ENCODE measurements at places on chromosomes 12 and 14. TPM values are rescaled to one million over a fixed set of nuclear protein-coding genes. Genes with fewer than 3 reads are reported as not detected.

- H3K4me3 ChIP-seq = no peak overlapping the region
- no peaks in the 10 kb centered on the region for H3K4me1 ChIP-seq
- H3K27ac ChIP-seq = no peak overlapping the region
- peaks cover 12% of the 10 kb centered on the region for H3K36me3 ChIP-seq
- DNase-seq = no peak
Observed at GRCh38 chr12:94969424-94969823, 34.1 kb downstream of the NDUFA12 start.

GRCh38 chr14:81127785-81128184, 93.0 kb downstream of the GTF2A1 start:
- no peak overlapping the region for H3K27ac ChIP-seq
- no peak for DNase-seq
- H3K36me3 ChIP-seq = no peaks in the 10 kb centered on the region
- H3K4me1 ChIP-seq = no peaks in the 10 kb centered on the region

- H3K4me1 ChIP-seq = peaks cover 2% of the 10 kb centered on the region
- DNase-seq = no peak
- H3K27me3 ChIP-seq = no peaks in the 10 kb centered on the region
- no peak overlapping the region for H3K4me3 ChIP-seq
- no peaks in the 10 kb centered on the region for H3K36me3 ChIP-seq
Observed at GRCh38 chr12:71218616-71219015, 60.8 kb upstream of the TSPAN8 start.

Gene CHGA
- total RNA-seq = 0.32 TPM

Gene KERA
- not detected for total RNA-seq

DNA sequence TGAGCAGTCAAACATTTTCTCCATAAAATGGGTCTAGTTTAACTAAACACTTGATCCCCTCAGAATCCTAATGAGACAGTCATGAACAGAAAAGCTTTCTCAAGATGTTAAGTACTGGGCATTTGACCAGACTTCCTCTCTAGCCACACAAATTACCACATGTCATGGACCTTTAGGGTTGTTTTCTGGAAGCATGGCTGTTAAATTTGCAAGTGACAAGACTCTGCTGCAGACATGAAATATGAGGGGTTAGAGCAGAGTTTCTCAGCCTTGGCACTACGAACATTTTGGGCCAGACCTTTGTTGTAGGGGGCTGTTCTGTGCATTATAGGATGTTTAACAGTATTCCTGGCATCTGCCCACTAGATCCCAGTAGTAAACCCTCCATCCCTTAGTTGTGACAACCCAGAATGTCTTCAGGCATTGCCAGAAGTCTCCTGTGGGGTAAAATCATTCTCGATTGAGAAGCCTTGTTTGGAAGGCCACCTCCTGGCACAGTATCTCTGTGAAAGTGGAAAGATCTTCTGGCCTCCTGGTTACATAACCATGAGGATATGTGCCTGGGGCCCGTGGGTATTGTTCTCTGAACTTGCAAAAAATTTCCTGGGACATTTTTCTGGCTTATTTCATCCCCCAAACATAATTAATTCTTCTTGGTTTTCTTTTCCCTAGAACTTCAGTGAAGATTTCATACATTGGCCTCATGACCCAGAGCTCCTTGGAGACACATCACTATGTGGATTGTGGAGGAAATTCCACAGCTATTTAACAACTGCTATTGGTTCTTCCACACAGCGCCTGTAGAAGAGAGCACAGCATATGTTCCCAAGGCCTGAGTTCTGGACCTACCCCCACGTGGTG, 4.3 kb downstream of the TMEM106C start:
- H3K4me1 ChIP-seq = peaks cover 3% of the 10 kb centered on the region
- H3K27me3 ChIP-seq = no peaks in the 10 kb centered on the region
- no peak for DNase-seq
- no peaks in the 10 kb centered on the region for H3K36me3 ChIP-seq

- no peaks in the 10 kb centered on the region for H3K36me3 ChIP-seq
- H3K27ac ChIP-seq = no peak overlapping the region
- no peaks in the 10 kb centered on the region for H3K4me1 ChIP-seq
- DNase-seq = no peak
Observed at GRCh38 chr12:10783252-10783651, 19.2 kb downstream of the TAS2R7 start.

DNA sequence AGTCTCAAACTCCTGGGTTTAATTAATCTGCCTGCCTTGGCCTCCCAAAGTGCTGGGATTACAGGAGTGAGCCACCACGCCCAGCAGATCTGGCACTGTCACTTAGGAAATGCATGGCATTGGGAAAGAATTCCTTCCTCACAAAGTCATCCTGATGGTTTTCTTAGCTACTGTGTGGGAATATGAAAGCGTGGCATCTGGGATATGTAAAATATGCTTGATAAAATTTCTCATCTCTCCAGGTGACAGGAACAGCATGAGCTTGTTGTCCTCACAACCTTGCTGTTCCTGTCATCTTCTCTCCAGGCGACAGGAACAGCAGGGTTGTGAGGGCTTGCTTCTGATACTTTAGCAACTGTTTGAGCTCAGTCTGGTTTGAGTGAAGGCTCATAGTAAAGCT, 16.1 kb upstream of the AICDA start:
- peak overlapping the region; percentile 55 for H3K27ac ChIP-seq
- no peak for DNase-seq
- no peaks in the 10 kb centered on the region for H3K27me3 ChIP-seq
- no peak overlapping the region for H3K4me3 ChIP-seq
- no peaks in the 10 kb centered on the region for H3K4me1 ChIP-seq

DNA sequence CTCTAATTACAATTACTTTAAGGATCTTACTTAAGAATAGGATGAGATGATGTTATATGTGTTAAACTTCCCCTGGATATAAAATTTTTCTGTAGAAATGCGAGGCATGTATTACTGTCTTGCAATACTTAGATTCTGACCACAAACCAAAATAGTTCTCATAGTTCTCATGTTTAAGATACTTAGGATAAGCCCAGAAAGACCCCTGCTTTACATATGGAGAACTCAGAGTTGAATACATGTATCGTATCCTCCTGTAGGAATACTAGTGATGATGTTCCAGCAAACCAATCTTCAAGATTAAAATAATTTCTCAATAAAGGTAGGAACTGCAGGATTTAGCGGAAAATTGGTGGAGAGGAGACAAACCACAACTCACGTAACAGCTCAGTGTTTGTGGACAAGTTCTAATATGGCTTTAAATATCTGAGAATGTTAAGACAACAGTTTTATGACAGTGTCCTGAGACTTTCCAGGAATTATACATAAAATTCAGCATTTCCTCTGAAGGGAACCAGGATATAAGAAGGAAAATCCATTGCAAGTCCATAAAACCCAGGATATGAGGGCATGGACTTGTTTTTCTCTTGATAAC, 114.7 kb upstream of the CRY1 start:
- H3K27ac ChIP-seq = no peak overlapping the region
- no peak overlapping the region for H3K4me3 ChIP-seq
- no peaks in the 10 kb centered on the region for H3K27me3 ChIP-seq
- no peaks in the 10 kb centered on the region for H3K4me1 ChIP-seq
- no peak for DNase-seq
- H3K36me3 ChIP-seq = no peaks in the 10 kb centered on the region

DNA sequence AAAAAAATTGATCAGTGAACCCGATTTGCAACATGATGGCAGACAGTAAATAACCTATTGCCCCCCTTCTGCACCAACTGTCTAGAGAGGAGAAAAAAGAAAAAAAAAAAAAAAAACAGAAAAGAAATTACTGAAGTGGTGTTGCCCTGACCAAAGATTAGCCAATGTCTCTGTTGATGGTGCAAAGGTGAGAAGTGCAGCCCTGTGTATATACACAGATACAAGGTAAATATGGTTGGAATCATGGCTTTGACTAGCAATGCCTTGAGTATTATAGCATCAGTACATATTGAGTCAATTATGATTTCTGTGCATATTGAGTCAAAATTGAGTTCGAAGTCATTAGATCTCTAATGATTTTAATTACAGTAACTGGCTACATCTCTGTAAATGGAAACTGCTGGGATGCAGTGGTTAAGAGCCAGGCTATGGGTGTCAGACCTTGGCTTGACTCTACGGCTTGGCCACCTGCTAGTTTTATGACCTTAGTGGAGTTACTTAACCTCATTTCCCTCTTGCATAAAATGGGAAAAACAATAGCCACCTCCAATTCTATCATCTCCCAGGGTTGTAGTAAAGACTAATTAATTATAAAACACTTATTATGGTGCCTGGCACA, 51.0 kb downstream of the EGLN3 start:
- no peak for DNase-seq
- no peaks in the 10 kb centered on the region for H3K36me3 ChIP-seq
- H3K4me3 ChIP-seq = no peak overlapping the region
- no peak overlapping the region for H3K27ac ChIP-seq

Gene CCDC177
- not detected for total RNA-seq

Gene LBHD2
- total RNA-seq = not detected

Gene CCT2
- total RNA-seq = 65.0 TPM

Gene LGMN
- total RNA-seq = 76.7 TPM

DNA sequence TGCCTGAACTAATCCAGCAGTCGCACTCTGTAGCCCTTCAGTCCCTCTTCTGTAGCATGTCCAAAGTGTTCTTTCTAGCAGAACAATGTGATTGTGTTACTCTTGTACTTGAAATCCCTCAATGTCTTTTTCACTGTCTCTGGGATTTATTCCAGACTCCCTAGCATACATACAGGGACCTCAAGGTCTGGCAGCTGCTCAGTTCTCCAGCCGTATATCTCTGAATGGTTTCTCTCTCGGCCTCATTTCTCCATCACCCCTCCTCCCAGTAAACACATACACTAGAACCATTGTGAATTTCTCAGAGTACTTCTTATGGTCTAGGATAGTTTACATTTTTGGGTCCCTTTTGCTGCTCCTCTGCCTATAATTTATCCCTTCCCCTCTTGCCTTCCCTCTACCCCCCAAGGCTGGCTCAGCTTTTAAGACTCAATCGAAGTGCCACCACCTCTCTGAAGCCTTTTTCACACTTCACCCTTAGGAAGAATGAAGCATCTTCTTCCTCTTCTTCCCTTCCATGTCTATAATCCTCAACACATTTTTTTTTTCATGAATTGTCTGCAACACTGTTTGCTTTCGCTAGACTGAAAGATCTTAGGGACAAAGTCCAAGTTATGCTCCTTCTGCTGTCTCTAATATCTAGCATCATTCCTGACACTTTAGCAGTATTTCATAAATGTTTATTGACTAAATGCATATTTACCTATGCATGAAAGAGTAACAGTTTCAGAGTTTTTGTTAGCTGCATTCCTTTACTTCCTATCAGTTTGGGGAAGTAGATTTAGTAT, 446.1 kb downstream of the ZFP36L1 start:
- no peak overlapping the region for H3K4me3 ChIP-seq
- DNase-seq = no peak
- H3K4me1 ChIP-seq = no peaks in the 10 kb centered on the region
- no peaks in the 10 kb centered on the region for H3K27me3 ChIP-seq
- H3K36me3 ChIP-seq = no peaks in the 10 kb centered on the region
- no peak overlapping the region for H3K27ac ChIP-seq

DNA sequence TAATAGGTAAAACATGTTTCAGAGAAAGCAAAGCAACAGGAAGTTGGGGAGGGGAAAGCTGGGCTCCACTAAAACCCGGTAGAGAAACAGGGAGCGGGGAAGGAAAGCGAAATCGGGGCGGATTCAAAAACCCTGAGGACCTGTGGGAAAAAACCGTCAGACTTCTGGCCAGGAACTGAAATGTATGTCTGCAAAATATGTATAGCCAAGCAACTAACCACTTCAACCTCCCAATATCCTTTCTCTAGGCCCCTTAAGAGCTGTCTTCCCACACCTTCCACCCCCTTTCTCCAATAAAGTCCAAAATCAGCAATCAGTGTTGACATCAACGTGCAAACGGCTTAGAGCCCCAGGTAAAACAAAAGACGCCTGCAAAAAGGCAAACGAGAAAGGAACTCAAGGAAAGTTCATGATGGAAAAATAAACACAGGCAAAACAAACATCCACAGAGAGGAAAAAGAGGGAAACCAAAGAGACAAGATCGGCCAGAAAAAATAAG, 32.8 kb downstream of the SIX1 start:
- no peaks in the 10 kb centered on the region for H3K27me3 ChIP-seq
- no peak overlapping the region for H3K4me3 ChIP-seq
- H3K27ac ChIP-seq = peak overlapping the region; percentile 38
- peaks cover 4% of the 10 kb centered on the region for H3K4me1 ChIP-seq
- H3K36me3 ChIP-seq = no peaks in the 10 kb centered on the region

DNA sequence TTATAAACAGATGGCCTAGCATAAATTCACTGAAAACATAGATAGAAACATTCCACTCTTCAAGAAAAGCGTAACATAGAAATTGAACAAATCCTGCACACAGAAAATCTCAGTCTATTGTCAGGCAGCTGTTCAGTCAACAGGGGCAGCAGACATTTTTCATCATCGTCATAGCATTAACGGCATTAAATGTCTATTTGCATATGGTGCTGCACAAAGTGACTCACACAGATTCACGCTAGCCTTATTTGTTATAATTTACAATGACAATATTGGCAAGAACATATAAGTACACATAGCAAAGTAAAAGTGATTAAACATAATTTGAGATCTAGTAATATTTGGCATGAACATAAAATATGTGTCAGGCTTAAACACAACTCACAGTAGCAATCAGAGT, 95.7 kb downstream of the CEP128 start:
- no peak for DNase-seq
- no peaks in the 10 kb centered on the region for H3K27me3 ChIP-seq
- H3K4me3 ChIP-seq = no peak overlapping the region
- H3K27ac ChIP-seq = no peak overlapping the region
- H3K36me3 ChIP-seq = no peaks in the 10 kb centered on the region

- no peaks in the 10 kb centered on the region for H3K36me3 ChIP-seq
- no peak overlapping the region for H3K4me3 ChIP-seq
- no peak for DNase-seq
- H3K27me3 ChIP-seq = no peaks in the 10 kb centered on the region
- no peaks in the 10 kb centered on the region for H3K4me1 ChIP-seq
Observed at GRCh38 chr12:6809056-6809455, 12.6 kb upstream of the GPR162 start.

DNA sequence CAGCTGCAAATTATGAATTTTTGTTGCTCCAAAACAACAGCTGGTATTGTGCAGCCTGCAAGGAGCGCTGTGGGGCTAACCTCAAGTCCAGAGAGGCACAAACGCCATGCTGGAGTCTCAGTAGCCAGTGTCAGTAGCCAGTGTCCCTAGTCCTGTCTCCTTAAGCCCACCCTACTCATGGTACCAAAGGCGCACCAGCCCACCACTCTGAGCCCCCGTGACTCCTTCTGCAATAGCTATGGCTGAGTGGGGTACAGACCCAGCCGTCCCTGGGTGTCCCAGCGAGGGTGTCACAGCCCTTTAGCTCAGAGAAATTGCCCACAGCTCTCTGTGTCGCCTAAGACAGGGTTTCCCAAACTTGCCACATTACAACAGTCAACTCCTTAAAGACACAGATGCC, 65.2 kb downstream of the ARL6IP4 start:
- H3K36me3 ChIP-seq = no peaks in the 10 kb centered on the region
- no peaks in the 10 kb centered on the region for H3K27me3 ChIP-seq
- H3K4me1 ChIP-seq = peaks cover 4% of the 10 kb centered on the region
- H3K27ac ChIP-seq = no peak overlapping the region
- no peak overlapping the region for H3K4me3 ChIP-seq

GRCh38 chr14:99654235-99654985, 9.5 kb downstream of the HHIPL1 start:
- no peaks in the 10 kb centered on the region for H3K4me1 ChIP-seq
- no peaks in the 10 kb centered on the region for H3K36me3 ChIP-seq
- H3K27ac ChIP-seq = no peak overlapping the region

All from ascending aorta (tissue), 2 donors.